ENCODE measurements at places on chromosomes 12 and 14.

GRCh38 chr14:50018201-50018932, 98.0 kb downstream of the VCPKMT start:
- H3K4me3 ChIP-seq = no peak overlapping the region
- H3K27ac ChIP-seq = no peak overlapping the region
- H3K36me3 ChIP-seq = no peaks in the 10 kb centered on the region

DNA sequence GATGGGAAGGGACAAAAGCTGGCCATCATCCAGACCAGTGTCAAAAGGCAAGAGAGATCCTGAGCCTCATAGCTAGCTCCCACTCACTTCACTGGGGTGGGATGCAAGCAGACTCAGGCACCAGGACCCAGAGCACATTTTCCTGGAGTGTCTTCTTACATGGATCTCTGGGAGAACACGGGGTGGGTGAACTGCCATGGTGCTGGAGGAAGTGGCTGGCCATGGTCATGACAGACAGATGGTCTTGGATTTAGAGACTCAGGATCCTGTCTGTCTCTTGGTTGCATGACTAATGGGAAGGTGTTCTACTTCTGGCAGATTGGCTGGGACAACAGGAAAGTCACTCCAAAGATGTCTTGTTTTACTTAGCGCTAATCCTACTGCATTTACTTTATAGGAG, 311.5 kb downstream of the ATP23 start:
- H3K4me3 ChIP-seq = no peak overlapping the region
- H3K36me3 ChIP-seq = no peaks in the 10 kb centered on the region
- peaks cover 1% of the 10 kb centered on the region for H3K4me1 ChIP-seq
- DNase-seq = no peak
- H3K27me3 ChIP-seq = no peaks in the 10 kb centered on the region

DNA sequence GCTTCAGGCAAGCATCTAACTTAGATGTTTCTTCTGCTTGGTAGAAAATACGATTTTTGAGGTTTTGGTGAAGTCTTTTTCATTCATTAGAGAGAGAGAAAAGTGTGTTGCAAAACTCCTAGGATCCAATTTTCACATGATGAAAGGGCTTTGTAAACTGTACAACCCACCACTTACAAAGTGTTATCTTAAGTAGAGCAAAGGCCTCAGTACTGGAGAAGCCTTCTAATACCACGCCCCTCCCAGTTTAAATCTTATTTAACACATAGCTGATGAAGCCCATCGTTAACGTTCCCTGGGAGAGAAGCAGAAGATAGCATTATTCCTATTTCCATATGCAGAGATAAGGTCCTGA, 869 bp downstream of the APOLD1 start:
- no peak overlapping the region for H3K27ac ChIP-seq
- no peak for DNase-seq
- no peaks in the 10 kb centered on the region for H3K27me3 ChIP-seq
- H3K36me3 ChIP-seq = peaks cover 17% of the 10 kb centered on the region

DNA sequence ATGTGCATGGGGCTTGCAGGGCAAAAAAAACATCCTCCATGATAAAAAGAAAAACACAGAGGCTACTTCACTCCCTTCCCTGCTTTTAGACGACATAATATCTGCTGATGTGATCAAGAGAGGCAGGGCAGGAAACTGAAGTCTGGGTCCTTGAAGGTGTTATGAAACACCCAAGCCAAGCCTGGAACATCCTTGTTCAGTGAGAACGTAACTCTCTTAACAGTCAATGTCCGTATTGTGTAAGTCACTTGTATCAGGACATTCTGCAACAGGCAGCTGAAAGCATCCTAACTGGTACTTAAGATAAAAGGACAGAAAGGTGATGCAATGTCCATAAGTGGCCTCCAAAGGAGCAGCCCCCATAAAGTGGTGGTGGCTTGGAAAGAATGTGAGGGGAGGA, 20.0 kb downstream of the KCNK10 start:
- no peak overlapping the region for H3K4me3 ChIP-seq

DNA sequence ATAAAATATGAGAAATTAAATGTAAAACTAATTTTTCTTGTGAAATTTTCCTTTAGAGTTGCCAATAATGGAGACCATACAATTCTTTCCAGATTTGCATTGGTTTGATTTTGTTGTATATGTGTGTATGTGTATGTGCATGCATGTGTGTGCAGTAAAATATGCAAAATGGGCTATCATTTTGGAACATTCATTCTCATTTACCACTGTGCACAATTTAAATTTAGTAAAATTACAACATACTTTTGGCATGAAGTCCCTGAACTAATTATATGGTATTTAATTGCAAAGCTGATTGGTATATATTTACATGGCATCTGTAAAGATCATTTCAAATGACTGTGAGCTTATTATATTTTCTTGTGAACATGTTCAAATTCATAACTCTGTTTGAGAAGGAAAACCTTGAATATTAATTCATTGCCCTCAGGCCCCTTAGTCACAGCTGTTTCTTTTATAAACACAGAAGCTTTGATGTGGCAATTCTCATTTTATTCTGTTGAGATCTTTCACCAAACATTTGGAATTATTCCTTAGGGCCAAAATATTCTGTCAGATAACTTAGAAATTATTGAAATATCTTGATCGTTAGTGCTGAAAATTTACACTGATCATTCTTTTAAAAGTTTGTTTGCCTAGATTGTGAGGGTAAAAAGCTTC, 17.6 kb downstream of the KERA start:
- no peaks in the 10 kb centered on the region for H3K27me3 ChIP-seq
- no peaks in the 10 kb centered on the region for H3K4me1 ChIP-seq
- H3K4me3 ChIP-seq = no peak overlapping the region
- no peaks in the 10 kb centered on the region for H3K36me3 ChIP-seq

DNA sequence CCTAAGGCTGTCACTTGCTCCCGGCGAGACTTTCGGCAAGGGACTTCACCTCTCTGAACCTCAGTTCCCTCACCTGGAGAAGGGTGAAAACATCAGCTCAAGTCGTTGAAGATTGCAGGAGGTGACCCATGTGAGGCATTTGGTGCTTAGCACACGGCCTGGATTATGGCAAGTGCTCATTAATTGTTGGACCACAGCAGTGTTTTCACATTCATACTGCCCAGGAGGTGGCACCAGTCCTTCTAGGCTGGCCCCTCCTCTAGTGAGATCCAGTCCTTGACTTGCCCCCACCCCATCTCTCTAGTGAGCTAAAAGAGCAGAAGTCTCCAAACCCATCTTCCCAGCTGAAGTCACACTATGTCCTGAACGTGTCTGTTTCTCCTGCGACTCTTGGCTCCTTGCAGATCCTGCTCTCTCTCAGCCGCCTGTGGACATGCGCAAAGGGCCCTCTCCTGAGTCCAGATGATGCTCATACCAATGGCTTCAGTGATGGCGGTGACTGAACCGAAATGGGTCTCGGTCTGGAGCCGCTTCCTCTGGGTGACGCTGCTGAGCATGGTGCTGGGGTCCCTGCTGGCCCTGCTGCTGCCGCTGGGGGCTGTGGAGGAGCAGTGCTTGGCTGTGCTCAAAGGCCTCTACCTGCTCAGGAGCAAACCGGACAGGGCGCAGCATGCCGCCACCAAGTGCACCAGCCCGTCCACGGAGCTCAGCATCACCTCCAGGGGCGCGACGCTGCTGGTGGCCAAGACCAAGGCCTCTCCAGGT, 1.6 kb downstream of the FICD start:
- peaks cover 52% of the 10 kb centered on the region for H3K36me3 ChIP-seq
- H3K4me1 ChIP-seq = peaks cover 5% of the 10 kb centered on the region
- no peak for DNase-seq

DNA sequence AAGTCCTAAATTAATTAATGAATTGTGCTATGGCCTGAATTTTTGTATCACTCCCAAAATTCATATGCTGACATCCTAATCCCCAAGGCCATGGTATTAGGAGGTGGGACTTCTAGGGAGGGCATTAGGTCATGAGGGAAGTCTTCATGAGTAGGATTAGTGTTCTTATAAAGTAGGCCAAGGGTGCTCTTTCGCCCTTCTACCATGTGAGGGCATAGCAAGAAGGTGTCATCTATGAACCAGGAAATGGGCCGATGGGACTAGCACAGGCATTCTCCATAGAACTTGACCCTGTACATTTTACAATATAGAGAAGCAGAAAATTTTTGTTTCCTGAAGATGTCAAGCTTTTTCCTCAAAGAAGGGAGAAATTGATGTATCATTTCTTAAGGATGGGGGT, 12.5 kb downstream of the SYT10 start:
- H3K27ac ChIP-seq = no peak overlapping the region
- no peak for DNase-seq
- H3K27me3 ChIP-seq = no peaks in the 10 kb centered on the region
- H3K4me3 ChIP-seq = no peak overlapping the region
- no peaks in the 10 kb centered on the region for H3K36me3 ChIP-seq

DNA sequence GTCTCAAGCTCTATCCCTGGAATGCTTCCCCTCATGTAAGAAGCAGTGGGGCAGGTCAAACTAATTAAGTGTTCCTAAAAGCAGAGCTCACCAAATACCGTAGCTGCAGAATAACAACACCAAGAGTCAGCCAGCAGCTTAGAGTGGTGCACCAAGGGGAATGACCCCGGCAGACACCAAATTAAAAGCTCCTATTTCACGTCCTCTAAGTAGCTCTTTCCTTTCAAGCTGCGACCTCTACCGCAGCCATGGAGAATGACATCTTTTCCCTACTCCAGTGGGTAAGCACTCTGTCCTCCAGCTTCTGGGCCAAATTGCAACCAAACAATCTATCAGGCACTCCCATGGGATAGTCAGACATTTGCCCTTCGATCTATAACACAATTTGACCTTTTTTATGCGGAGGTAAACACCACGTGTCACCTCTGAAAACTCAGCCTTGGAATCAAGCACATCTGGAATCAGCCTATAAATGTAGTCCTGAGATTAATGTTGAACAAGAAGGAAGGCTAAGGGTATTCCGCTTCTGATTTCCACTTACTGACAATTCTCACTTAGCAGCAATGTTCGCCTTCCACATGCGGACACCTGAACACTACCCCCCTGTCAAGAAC, 67.6 kb upstream of the CDKN3 start:
- DNase-seq = peak; percentile 84
- H3K4me1 ChIP-seq = no peaks in the 10 kb centered on the region
- peaks cover 15% of the 10 kb centered on the region for H3K27me3 ChIP-seq
- no peak overlapping the region for H3K27ac ChIP-seq
- H3K4me3 ChIP-seq = no peak overlapping the region

DNA sequence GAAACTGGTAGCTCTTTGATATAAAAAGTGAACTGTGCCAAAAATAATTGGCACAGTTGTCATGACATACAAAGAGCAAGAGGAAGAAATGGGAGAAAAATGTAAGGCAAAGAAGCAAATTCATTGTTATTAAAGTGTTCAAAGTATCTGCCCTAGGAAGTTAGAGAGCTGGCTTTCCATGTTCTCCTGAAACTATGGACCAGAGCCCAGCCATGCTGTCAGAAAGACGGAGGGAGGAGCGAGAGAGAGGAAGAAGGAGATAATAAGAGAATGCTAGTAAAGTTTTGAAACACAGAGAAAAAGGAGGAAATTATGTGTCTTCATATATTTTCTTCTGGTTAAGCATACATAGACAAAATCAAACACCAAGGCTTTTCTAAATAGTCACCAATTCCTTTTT, 78.1 kb upstream of the PELI2 start:
- H3K4me3 ChIP-seq = no peak overlapping the region
- no peak overlapping the region for H3K27ac ChIP-seq
- H3K27me3 ChIP-seq = no peaks in the 10 kb centered on the region
- DNase-seq = no peak
- no peaks in the 10 kb centered on the region for H3K4me1 ChIP-seq

DNA sequence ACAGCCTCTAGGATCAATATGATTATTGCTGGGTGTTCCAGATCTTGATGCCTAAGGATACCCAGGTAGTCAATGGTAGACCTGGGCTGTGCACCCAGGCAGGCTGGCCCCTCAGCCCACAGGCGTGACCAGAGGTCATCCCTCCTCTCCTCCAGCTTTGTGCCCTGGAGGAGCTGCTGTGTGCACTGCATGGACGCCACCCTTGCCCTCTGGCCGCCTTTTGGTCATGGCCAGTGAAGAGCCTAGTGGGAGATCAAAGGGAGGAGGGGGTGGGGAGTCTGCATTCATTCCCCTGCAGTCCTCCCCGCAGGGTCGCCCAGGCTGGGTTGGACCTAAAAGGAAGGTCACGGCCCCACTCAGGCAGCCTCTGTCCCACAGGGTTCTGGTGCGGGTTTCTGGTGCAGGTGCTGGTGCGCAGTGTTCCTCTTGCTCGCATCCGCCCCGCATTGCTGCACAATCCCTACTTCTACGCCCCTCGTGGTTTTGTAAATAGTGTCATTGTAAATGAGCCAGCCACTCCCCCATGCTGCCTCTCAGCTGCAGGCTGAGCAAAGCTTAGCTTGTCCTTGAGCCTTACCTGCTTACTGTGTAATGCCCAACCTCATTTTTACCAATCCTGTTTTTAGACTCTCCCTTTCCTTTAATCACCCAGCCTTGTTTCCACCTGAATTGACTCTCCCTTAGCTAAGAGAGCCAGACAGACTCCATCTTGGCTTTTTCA, 55.3 kb downstream of the PSMA6 start:
- H3K27me3 ChIP-seq = no peaks in the 10 kb centered on the region
- H3K27ac ChIP-seq = no peak overlapping the region
- no peaks in the 10 kb centered on the region for H3K36me3 ChIP-seq
- no peak overlapping the region for H3K4me3 ChIP-seq

DNA sequence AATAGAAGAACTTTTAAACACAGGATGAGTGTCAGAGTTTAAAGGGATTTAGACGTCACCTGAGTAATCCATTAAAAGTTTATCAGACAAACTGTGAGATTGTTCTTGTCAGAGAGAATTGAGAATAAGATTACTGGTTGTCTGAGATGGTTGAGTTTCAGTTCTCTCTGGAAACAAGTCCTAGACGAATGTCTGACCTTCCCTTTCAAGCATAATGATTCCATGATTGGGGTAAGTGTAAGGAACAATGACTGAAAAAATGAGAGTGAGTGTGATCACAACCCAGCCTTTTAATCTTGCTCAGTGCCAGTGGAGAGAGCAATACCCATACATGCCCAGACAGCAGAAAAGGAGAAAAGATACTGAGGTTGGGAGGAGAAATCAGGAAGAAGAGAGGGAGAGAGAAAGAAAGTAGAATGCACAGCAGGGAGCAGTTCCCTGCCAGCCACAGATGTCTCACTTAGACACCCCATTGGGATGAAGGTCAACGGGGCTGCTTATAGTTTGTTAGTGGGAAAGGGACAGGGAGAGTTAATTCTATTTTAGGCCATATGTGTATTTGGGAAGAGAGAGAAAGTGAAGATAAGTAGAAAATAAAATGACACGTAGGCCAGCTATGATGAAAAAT, 4.3 kb downstream of the GRIP1 start:
- H3K4me3 ChIP-seq = no peak overlapping the region
- H3K27ac ChIP-seq = no peak overlapping the region
- no peak for DNase-seq
- no peaks in the 10 kb centered on the region for H3K27me3 ChIP-seq

DNA sequence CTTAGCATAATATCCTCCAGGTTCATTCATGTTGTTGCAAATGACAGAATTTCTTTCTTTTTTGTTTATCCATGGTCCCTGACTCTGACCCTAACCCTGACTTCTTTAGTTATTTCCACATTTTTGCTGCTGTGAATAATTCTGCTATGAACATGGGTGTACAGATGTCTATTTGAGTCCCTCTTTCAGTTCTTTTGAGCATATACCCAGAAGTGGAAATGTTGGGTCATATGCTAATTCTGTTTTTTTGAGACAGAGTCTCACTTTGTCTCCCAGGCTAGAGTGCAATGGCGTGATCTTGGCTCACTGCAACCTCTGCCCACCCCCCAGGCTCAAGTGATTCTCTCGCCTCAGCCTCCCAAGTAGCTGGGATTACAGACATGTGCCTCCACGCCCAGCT, 33.1 kb downstream of the KNTC1 start:
- no peak for DNase-seq
- peaks cover 14% of the 10 kb centered on the region for H3K36me3 ChIP-seq
- H3K27me3 ChIP-seq = no peaks in the 10 kb centered on the region

GRCh38 chr12:55721601-55722213, 1.5 kb downstream of the RDH5 start:
- no peaks in the 10 kb centered on the region for H3K27me3 ChIP-seq
- no peak overlapping the region for H3K27ac ChIP-seq
- H3K4me1 ChIP-seq = peaks cover 28% of the 10 kb centered on the region
- no peak for DNase-seq
- no peak overlapping the region for H3K4me3 ChIP-seq

Data from neuronal stem cell (in vitro differentiated cells).